ENCODE measurements at places on chromosomes 13 and 19. TPM values are rescaled to one million over a fixed set of nuclear protein-coding genes. Genes with fewer than 3 reads are reported as not detected.

Gene CCL25
- 156 TPM for polyA plus RNA-seq

DNA sequence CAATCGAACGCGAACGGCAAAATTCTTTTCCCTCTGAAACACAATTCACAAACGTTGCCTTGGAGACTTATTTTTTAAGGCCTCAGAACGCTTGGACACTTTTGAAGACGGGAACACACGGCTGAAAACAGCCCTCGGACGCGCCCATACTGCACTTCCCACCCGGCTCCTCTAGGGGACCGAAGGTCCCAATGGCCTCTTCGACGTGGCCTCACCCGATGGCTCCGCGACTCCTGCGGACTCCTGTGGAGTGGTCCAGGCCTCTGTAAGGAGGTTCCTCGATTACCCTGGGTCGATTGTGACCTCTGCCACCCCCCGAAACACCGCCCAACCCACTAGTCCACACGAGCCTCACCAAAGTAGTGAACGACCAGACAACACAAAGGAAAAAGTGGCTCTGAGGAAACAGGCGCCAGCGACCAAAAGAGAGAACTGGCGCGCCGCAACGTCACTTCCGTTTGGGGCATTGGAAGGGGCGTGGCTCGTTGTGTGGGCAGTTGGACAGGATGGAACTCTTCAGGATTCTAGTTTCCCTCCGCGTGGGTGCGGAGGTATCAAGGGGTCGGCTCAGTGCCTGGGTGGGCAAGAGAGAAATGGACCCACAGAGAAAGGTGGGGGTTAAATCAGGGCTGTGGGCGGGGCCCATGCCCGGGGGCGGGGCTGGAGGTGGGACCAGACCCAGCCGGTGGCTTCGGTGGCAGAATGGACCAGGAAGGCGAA lies at the start of gene ZNF560:
ZNF560 (minus strand) TSS at position 434 of the 720 bp plus-strand sequence. CDS start 23,303 bp downstream, outside the sequence.
- no peak for DNase-seq

Gene ZNF814
- 22.0 TPM for polyA plus RNA-seq

- DNase-seq: no peak
Observed at GRCh38 chr13:77384999-77385398, 58.1 kb upstream of the MYCBP2 start.

DNA sequence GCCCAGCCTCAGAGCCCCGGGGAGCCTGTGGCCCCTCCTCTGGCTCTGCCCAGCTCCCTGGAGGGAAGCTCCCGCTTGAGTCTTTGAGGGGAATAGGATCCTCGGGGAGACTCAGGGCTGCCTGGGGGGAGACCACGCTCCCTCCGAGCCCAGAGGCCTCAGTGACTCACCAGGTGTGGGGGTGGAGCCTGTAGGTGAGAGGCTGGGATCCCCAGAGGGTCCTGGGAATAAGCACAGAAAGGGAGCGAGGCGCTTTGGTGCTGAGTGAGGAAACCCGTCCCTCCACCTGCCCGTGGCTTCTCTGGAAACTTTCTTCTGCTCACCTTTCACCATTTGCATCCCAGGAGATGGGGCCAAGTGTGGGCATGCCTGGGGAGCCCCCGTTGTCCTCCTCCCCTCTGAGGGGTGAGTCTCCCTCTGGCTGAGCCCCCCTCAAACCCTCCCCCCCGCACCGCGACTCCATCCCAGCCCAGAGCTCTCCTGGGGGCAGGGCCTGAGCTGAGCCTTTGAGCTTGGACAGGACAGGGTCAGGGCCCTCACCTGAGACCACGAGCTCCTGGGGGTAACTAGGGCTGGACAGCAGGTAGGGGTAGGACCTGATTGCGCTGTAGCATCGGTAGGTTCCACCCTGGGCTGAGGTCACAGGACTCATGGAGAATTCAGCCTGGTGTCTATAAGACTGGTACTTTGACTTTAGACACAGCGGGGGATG lies 2.7 kb downstream of the LILRB5 start:
- no peak for DNase-seq

Data from small intestine (tissue), 16 donors.